Stimulated activated CD4-positive, alpha-beta T cell treated with anti-CD3 and anti-CD28 coated beads, Interleukin-15, amount 100 ng/mL, for 1 hour (primary cell): ENCODE measurements at places on chromosomes 4 and X.

- DNase-seq, result no peak
Observed at GRCh38 chr4:92885632-92886031, 581.9 kb downstream of the GRID2 start.

DNA sequence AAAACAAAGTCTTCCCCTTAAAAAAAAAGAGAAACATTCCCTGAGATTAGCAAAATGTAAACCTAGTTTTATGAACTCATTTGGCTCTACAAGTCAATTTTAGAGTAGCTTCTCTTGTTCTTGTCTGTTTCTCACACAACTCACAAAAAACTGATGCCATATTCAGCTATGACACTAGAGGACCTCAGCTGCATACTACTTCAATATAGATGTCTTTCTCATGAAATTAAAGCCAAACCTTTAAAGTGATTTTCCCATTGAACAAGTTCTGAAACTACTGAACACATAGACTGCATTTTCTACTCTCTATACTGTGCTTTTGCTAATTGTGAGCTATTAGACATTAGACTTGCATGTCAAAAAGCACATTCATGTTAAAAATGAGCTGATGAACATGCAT lies 49.8 kb downstream of the TBCK start:
- DNase-seq, result no peak

DNA sequence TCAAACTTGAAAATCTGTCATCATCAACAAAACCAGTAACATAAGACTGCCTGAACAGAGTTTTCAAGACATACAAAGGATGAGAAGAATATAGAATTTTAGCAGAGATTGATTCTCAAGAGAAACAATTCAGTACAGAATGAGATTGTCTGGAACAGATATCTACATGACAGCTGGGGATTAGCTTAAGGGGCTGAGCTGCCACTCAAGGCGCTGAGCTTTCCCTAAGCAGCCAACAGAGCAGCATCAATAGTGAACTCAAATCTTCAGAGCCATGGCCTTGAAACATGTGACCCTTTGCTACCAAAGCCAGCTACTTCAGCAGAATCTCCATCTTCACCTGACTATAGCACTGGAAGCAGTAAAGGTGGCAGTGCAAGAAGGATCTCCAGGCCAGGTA lies 24.3 kb upstream of the PCDH10 start:
- no peak for DNase-seq

GRCh38 chr4:13559413-13559812 lies 15.1 kb upstream of the NKX3-2 start:
- no peak for DNase-seq

- no peak for DNase-seq
Observed at GRCh38 chr4:182434720-182435119, 191.5 kb downstream of the TENM3 start.

- DNase-seq, result no peak
Observed at GRCh38 chr4:55117511-55117910, 7.9 kb downstream of the KDR start.

DNA sequence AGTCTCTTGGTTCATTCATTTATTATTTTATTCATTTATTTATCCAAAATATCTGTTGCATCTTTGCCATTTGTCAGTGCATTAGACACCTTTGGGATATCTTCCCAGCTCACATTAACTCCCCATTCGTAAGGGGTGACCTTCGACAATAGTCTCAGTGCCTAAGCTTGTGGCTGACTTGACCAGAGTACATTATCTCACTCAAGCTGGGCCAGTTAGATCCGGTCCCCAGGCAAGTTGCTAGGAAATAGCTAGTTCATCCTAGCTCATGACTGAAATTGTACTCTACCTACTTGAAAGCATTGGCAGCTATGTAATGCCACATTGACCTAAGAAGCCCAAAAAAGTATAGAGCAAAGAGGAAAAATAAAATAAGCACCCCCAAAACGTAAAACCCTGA lies 165.3 kb downstream of the FBXO8 start:
- no peak for DNase-seq

DNA sequence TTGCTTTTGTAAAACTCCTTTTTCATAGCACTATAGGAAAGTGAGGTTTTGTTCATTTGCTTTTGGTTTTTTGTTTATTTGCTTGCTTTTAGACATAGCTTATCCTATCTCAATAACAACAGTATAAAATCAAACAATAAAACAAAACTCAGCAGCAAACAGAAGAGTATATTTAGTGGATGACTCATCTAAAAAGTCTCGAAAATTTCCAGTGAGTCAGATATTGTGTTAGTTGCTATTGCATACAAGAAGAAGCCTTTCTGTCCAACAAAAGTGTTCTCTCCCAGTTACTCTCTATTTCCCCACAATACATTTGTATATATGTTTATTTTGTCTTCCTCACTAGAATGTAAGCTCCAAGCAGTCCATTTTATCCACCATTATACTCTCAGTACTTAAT lies 36.0 kb upstream of the NPNT start:
- DNase-seq, result no peak

DNA sequence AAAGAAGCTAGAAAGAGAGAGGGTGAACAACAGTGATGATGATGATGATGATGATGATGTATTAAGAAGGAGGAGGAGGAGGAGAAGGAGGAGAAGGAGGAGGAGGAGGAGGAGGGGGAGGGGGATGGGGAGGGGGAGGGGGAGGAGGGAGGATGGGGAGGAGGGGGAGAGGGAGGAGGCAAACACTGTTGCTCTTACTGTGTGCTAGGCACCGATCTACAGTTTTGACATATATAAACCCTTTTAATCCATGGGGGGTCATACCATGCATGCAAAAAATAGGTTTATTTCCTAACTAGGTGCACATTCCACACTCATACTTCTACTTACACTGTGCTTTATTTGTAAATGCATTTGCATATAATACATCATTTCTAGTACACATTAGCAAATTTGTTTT lies 482.8 kb upstream of the FAM241A start:
- no peak for DNase-seq

DNA sequence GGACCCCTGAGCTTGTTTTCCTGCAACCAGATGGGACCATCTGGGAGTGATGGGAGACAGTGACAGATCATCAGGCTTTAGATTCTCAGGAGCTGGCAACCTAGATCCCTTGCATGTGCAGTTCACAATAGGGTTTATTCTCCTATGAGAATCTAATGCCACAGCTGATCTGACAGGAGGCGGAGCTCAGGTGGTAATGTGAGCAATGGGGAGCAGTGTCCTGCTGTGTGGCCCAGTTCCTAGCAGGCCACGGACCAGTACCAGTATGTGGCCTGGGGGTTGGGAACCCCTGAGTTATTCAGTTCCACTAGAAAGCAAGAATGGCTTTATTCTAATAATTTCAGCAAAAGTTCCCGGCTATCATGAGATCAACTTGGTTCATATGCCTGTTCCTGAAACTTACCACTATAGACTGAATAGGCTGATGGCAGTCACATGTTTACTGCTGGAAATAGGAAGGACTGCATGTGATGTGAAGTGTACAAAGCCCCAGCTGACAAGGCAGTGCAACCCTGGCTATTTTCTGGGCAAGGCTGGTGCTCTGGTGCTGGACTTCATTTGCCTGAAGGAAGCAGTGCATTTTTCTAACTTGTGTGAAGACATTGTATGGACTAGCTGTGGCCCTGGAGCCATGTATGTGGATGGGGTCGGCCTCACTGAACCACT lies 107.2 kb downstream of the SPRY1 start:
- DNase-seq, result no peak

- no peak for DNase-seq
Observed at GRCh38 chr4:3122081-3122563, 47.6 kb downstream of the HTT start.

- no peak for DNase-seq
Observed at GRCh38 chrX:35289952-35290351, 347.4 kb downstream of the FAM47B start.

DNA sequence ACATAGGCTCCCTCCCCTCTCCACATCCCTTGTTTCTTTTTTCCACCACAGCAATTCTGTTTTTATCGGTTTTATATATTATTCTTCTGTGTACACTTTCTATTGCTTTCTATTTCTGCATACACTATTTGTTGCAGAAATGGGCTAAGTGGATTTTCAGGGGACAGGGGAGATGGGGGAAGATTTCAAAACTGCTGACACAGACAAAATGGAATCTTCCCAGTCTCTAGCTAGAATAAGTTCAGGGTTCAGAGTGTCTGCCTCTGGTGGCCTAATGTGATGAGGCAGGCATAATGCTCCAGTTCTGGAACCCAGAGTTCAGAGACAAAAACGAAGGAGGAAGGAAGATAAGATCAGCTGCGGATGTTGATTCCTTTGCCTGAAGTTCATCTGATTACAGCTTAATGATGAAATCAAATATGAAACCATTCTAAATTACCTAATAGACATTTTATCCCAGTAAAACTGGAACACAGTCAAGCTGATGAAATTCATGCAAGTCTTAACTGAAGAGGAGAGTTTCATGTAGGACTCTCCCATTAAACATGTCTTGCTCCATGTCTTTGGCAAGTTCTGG lies 447.1 kb downstream of the AFF2 start:
- no peak for DNase-seq

DNA sequence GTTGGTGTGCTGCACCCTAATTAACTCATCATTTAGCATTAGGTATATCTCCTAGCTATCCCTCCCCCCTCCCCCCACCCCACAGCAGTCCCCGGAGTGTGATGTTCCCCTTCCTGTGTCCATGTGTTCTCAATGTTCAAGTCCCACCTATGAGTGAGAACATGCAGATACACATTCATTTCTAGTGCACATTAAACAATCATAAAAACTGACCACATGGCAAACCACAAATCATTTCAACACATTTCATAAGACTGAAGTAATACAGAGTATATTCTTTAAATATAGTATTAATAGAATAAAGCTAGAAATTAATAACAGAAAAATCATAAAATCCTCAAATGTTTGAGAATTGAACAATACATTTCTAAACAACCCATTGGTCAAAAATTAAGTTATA lies 34.1 kb downstream of the PRKG2 start:
- no peak for DNase-seq

- no peak for DNase-seq
Observed at GRCh38 chrX:40996886-40997530, 88.2 kb upstream of the USP9X start.

DNA sequence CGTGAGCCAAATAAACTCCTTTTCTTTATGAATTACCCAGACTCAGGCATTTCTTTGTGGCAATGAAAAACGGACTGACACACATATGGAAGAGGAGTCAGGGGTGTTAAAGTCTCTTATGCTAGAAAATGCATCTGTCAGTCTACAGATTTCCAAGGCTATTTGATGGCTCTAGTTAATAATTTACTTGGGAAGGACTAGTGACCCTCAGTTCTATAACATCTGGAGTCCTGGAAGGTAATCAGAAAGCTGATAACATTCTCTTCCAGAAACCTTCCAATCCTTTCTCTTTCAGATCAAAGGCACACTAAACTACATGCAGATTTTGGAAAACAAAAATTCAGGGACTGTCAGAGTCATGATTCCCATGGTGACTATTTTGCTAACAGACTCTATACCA lies 142.0 kb upstream of the TEX13D start:
- no peak for DNase-seq

DNA sequence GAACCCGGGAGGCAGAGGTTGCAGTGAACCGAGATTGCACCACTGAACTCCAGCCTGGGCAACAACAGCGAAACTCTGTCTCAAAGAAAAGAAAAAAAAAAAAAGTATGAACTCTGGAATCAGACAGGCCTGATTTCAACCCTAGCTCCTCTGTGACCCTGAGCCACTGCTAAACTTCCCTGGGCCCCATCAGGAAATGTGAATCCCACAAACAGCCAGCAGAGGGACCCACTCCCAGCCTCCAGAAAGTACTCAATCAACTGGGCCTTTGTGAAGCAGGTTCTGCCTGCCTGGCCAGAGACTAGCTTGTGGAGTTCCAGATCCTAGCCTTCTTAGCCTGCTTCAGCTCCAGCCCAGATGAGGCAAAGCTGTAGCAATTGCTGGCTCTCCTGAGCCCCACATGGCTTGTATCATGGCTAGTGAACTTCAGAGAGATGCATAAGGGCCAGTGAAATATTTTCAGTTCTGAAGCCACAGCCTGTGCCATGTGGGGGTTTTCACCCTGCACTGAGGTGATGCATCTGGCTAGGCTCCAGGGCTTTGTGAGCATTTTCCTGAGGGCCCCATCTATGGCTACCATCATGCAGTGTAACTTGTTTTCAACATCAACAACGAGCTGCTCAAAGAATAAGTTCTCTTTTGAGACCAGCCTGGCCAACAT lies 7.2 kb upstream of the IDS start:
- peak; percentile 22 for DNase-seq

DNA sequence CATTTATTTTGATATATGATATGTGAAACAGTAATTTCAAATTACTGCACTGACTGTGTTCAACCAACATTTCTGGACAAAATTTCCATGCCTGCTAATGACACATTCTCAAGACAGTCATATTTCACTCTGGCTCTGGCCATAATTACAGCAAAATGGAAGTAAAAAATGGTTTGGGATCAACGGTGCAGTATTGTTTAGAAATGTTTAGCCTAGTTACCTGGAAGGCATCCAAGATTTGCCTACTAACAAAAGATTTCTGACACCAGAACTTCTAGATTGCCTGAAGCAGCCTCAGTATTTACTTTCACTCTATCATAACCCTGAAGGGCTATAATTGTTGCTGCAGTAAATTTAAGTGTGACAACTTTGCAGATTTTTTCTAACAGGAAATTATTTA lies 416.3 kb downstream of the PCDH10 start:
- no peak for DNase-seq

- DNase-seq, result no peak
Observed at GRCh38 chr4:165873298-165874071, 448 bp downstream of the TLL1 start.

DNA sequence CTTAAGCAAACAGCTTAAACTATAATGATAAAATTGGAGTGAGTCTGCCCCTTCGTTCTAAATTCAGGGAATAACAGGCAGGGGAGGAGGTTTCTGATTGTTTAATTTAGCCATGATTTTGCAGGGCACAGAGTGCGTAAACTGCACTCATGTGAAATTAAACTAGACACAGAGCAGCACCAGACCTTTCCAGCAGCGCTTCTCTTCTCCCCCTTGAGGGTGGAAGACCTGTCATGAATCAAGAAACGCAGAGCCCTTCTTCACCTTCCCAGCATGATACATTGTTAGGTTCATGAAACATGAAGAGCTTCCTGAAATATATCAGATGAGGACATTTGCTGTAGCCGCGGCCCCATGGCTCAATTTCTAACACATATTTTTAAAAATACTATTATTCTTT lies 63.1 kb downstream of the FAM114A1 start:
- DNase-seq, result no peak

DNA sequence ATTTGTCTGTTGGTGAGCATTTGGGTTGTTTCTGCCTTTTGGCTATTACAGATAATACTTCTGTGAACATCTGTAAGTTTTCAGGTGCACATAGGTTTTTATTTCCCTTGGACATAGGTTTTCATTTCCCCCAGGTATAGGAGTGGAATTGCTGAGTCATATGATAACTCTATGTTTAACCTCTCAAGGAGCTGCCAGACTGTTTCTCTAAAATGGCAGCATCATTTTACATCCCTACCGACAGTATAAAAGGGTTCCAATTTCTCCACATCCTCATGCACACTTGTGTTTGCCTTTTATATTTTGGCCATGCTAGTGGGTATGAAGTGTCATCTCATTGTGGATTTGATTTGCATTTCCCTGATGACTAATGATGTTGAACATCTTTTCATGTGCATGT lies 53.5 kb downstream of the TMEM164 start:
- no peak for DNase-seq

GRCh38 chr4:6367371-6367851 lies 97.8 kb downstream of the WFS1 start:
- DNase-seq, result no peak

GRCh38 chr4:183618681-183619080 lies 40.3 kb downstream of the RWDD4 start:
- DNase-seq, result no peak
